ENCODE measurements at places on chromosomes 7 and 10. TPM values are rescaled to one million over a fixed set of nuclear protein-coding genes. Genes with fewer than 3 reads are reported as not detected.

KCNIP2 gene
- total RNA-seq: 2.4 TPM

TYW1B gene
- total RNA-seq: 3.2 TPM

- DNase-seq: no peak
Measured at GRCh38 chr10:110179220-110179619, 28.2 kb upstream of the MXI1 start.

FGFR2 gene
- 0.22 TPM for total RNA-seq

DNA sequence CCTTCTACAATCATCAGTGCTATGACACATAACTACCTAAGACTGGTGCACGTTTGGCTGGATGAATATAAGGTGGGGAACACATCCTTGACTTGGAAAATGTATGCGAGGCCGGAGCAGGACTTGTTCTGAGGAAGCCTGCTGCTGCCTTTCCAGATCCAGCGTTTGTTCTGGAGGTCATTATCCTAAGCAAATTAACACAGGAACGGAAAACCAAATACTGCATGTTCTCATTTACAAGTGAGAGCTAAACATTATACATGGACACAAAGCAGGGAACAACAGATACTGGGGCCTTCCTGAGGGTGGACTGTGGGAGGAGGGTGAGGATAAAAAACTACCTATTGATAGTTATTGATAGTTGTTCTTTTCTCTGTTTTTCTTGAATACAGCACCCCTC is 10.8 kb upstream of the GALNT11 start:
- DNase-seq: no peak

DNA sequence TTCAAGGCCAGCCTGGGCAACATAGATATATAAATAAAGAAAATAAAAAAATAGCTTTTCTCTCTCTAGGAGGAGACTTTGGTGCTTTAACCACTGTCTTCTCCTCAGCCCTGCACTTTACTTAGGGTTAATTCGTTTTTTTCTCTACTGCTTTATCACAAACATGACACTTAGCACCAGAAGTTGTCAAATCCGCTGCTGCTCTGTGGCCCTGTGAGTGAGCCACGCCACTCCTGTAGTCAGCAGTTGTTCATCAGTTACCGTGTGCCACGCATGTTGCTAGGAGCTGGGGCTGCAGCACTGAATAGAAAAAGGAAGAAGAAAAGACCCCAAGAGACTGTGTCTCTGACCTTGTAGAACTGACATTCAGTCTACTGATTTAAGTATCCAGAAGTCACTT is 232.6 kb downstream of the CELF2 start:
- no peak for DNase-seq

GRCh38 chr10:88687853-88688467 is 18.1 kb upstream of the LIPK start:
- DNase-seq: no peak

DNA sequence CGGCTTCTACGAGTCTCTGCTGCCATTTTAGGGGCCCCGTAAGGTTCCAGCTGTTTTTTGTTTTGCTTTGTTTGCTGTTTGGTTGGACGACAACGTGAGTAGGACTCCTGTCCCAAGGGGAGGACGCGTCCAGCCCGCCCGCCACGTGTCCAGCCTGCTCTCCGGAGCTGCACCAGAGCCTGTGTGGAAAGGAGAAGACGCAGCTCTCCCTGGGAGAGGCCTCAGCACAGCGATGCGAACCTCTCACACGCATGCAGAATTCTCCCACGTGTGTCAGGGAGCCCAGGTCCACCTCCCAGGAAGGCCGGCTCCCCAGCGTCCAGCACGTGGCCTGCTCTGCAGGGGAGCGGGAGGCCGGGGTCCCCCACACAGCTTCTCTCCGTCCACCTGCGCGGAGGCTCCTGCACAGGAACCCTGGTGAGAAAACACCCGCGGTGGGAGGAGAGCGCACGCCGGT is 36.4 kb upstream of the DNAJB6 start:
- no peak for DNase-seq

FANK1 gene
- 0.24 TPM for total RNA-seq

DNA sequence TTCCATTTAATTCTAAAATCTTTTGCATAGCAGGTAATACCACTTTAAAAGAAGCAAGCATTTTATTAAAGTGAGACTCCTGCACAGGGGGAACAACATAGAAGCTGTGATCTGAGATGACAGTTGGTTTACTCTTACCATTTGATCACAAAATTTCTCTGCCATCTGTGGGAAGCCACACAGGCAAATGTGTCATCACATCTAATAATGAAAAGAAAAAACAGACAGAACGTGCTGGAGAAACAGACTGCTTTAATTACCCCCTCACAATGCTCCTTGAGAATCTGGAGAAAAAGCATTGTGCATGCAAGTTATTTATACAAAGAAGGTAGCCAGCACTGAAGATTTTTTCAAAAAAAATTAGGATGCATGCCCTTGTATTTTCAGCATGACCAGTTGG is 165.2 kb upstream of the PTER start:
- DNase-seq: no peak

DNA sequence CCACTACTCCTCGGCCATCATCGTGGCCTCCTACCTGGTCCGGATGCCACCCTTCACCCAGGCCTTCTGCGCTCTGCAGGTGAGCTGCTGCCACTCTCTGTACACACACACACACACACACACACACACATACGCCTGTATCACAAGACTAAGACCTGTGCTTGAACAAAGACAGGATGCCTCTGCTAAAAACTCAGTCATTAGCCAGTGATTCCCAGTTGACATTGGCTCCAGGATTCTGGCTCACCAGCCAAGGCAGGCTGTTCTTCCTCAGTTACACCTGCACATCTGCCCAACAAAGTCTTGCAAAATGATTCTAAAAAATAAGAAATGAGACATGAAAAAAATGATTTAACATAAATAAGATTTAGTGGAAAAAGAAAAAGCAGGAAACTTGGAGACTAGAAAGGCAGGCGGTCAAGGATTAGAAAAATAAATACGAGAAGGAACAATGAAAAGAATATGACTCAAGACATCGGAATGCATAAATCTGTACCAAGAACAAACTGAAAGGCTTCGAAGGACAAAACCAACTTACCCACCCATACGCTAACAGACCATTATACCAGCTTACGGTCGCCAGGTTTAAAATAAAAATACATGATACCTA is 7.4 kb upstream of the LRRC18 start:
- DNase-seq: no peak

All from gastrocnemius medialis (tissue), 4 donors.